ENCODE measurements at places on chromosomes 1 and 21. TPM values are rescaled to one million over a fixed set of nuclear protein-coding genes. Genes with fewer than 3 reads are reported as not detected.

DNA sequence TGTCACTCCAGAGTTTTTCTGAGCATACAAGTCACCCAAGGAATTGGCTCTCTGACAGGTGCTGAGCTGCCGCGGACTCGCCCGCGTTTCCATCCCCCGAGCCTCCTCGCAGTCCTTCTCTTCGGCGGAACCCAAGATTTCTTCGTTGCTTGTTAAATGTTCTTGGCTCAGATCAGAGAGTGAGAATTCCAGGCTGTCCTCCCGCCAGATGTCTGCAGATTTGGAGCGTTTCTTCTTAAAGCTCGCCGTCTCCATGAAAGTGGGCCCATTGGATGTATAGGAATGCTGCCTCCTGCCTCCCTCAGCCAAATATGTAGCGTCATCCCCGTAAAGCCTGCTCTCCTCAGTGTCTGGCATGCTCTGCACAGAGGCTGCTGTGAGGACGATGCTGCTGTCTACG, 77.8 kb downstream of the TIAM1 start:
- DNase-seq = no peak

- no peak for DNase-seq
These were observed 54.0 kb upstream of the IFFO2 start for GRCh38 chr1:19010503-19010902.

Gene CLEC20A
- total RNA-seq = not detected

Gene ADARB1
- 13.4 TPM for total RNA-seq

Gene DFFA
- total RNA-seq = 17.9 TPM

DNA sequence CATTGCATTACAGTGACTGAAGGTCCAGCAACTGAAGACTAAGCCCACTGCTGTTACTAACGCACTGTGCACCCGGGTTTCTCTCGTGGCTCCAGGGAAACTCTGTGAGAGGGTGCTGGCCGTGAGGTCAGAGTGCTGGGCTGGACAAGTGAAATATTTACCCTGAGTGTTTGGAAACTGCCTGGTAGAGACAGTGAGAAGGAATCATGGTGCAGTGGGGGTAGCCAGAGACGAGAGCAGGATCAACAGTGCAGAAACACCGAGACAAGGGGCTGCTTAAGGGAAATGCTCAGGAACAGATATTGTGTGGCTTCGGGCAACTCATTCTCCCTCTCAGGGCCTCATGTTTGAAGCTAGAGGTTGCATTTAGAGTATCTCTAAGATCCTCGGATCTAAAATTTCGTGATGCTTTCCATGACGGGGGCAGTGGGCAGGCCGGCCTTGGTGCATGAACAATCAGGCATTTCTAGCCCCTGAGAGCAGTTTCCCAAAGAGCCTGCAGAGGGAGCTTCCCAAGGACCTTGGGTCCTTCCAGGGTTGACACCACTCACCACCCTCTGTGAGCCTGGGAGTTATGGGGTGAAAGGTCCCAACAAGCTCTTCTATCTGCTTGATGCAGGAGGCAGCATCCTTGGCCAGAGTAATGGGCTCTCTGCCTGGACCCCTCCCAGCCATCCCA, 9.7 kb downstream of the CD2 start:
- DNase-seq = no peak

- no peak for DNase-seq
These were observed 123.3 kb upstream of the GPR52 start for GRCh38 chr1:174324493-174324892.

DNA sequence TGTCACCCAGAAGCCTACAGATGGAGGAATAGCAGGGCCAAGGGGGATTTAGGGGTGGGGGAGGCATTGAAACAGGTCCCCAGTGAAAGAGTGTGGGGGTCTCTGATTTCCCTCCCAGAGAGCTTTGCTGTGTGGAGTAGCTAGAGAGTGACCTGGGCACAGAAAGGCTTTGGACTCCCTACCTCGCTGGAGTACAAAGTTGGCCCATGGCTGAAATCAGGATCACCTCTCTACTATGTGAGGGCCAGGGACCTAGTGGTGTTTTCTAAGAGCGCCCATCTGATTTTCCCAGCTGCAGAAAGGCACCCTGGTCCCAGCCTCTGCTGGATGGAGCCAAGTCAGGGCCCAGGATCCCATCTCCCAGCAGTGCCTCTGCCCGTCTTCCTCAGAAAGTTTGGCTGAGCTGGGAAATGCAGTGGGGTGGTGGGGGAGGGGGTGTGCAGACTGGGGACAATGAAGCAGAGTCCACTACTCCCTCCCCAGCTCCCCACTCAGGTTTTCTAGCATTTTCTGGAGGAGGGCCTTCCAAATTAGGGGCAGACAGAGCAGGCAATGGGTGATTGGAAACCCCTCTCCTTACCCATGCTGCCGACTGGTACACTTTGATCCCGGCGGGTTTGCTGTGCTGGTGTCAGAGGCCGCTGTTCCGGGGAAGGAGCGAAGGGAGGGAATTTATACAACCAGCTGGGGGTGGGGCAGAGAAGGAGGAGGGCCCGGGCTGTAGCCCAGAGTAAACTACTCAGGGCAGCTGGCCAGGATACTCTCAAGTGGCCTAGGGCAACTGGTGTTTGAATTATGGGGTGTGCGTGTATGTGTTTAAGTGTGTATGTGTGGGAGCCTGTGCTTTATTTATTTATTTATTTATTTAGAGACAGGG, at the start of gene SELENBP1:
SELENBP1 (minus strand) TSS at position 648 of the 877 bp plus-strand sequence; CDS start at position 584, 64 bp downstream.
- DNase-seq = peak; percentile 91

Gene BLZF1
- 30.4 TPM for total RNA-seq

Gene SYCP1
- total RNA-seq = not detected

- DNase-seq = no peak
These were observed 2.5 kb upstream of the ATF6 start for GRCh38 chr1:161763522-161764098.

GRCh38 chr1:223832637-223832943, 13.2 kb downstream of the TP53BP2 start:
- no peak for DNase-seq

DNA sequence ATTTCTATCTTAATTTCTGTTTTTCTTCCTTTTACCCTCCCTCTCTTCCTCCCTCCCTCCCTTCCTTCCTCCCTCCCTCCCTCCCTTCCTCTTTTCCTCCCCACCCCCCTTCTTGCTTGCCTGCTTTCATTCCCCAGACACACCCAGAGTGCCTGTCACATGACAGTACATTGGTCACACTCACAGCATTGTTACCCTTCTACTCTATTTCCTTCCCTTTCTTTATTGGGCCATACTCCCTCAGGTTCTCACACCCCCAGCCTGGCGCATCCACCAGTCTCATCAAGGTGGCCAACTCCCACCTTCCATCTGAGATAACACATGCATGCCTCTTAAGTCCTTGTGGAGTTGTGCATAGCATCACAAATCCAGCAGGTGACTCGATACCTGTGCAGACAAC, 10.9 kb downstream of the TMPRSS3 start:
- no peak for DNase-seq

GRCh38 chr1:241622669-241623068, 17.5 kb downstream of the CHML start:
- DNase-seq = no peak

DNA sequence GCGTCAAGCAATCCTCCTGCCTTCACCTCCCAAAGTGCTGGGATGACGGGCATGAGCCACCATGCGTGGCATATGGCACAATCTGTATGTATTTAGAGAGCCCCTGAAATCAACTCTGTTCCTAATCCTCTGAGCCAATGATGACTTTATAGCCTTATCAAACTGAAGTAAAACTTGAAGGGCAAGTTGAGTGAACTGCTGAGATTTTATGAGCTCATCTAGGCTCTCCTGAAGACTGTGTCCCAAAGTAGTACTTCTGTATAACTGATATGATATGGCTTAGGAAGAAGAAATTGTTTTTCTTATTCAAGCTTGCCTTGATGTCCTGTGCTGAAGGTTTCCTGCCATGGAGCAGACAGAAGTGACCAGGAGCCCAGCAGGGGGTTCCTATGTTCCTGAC, 23.7 kb upstream of the NKAIN1 start:
- no peak for DNase-seq

- DNase-seq = no peak
These were observed 27.1 kb upstream of the MTF2 start for GRCh38 chr1:93051961-93052360.

DNA sequence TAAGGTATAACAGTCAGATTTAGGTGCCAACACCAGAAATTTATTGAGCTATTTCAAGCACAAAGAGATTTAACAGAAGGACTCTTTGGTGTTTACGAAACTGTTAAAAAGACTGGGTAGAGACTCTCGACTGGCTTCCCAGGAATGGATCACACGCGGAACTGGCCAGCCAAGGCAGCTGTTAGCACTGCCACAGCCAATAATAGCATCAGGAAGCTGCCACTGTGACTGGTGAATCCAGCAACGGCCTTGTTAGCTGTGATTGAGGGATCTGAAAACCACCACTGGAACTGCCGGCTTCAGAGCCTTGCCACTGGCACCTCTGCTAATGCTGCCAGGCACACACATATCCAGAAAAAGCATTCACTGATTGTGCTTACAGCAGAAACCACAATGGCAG, 10.6 kb upstream of the SIM2 start:
- peak; percentile 55 for DNase-seq

DNA sequence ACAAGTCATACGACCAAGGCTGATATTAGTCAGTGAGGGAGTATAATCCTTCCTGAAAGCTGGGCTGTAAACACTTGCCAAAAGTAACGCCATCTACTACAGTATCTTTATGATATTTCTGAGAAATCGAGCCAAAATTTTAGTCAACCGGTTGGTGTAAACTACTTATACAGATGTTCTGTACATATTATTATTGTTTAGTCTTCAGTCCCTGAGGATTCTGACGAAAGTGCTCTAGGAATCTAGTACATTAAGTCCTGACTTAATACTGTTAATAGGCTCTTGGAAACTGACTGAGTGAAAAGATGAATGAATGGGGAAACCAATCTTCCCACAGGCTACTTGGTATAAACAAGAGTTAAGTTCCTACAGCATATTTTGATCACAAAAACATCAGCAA, 274.3 kb downstream of the USP25 start:
- no peak for DNase-seq

- no peak for DNase-seq
These were observed 114.0 kb downstream of the GREM2 start for GRCh38 chr1:240497908-240498307.

GRCh38 chr1:7526867-7527732, 244.0 kb upstream of the VAMP3 start:
- DNase-seq = peak; percentile 29

Gene SPRR1B
- total RNA-seq = not detected

GRCh38 chr1:76136894-76137293, 62.3 kb downstream of the ST6GALNAC3 start:
- DNase-seq = no peak
